ENCODE measurements at places on chromosomes 3 and 15.
A peak's percentile ranks its signal among the peaks of the same experiment; 100 is the strongest.

DNA sequence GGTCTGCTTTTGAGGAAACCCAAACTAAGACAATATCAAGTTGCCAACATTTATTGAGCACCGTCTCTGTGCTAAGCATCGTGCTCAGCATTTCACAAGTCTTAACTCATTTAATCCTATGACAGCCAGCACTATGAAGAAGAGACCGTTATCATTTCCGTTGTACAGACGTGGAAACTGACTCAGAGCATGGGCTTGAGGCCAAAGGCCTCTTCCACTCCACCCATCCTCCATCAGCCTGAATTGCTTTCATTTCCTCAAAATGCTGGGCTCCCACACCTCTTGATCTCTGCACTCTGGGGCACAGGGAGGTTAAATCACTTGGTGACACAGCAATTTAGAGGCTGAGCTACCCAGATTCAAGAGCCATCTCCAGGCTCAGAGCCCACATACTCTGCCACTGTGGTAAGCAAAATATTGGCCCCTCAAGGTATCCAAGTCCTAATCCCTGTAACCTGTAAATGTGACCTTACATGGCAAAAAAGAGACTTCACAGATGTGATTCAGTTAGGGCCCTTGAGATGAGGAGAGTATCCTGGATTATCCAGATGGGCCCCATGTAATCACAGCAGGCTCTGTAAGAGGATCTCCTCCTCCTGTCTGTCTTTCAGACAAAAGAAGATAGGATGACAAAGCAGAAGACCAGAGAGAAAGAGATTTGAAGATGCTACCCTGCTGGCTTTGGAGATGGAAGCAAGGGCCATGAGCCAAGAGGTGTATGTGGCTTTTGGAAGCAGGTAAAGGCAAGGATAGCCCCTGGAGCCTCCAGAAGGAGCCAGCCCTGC is 24.3 kb upstream of the FLNB start:
- peak; percentile 24 for DNase-seq

DNA sequence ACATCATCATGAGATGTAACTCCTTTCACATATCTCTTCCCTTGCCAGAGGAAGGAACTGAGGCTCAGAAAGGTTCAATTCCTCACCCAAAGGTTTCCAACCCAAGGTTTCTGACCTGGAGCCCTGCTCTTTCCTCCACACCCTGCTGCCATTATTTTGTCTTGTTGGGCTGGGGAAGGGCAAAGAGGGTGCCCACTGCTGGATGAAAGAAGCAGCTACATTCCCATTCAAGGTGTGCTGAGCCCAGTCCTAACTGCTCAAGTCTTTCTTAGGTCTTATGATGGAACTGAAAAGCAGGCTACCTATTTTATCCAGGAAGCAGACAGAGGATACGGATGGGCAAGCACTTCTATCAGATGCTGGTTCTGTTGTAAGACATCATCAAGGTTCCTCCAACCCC is 258.0 kb upstream of the CTDSPL start:
- DNase-seq = no peak

- no peak for DNase-seq
Measured at GRCh38 chr3:51581524-51581923, 43.0 kb downstream of the RAD54L2 start.

DNA sequence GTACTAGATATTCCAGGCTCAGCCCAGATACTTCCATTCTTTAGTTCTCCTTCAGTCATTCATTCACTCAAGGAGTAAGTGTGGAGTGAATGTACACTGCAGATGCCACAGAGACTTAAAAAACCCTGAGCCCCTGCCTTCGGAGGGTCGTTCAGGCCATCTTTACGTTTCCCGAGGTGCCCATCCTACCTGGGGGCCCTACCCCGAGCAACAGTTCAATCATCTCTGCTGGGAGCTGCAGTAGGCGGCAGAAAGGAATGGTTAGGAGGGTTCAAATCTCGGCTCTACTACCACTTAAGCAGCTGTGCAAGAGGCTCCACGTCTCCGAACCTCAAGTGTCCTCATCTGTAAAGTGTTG is 613 bp downstream of the SEC13 start:
- DNase-seq = no peak

DNA sequence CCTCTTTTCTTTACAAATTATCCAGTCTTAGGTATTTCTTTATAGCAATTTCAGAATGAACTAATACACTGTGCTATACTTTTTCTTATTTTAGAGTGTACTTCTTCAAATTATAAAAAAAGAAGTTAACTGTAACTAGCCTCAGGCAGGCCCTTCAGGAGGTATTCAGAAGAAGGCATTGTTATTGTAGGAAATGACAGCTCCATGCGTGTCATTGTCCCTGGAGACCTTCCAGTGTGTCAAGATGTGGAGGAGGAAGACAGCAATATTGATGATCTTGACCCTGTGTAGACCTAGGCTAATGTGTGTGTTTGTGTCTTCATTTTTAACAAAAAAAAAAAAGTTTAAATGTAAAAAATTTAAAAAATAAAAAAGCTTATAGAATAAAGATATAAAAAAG is 55.5 kb downstream of the IL12A start:
- DNase-seq = no peak

GRCh38 chr3:190099099-190099498 is 21.6 kb downstream of the P3H2 start:
- no peak for DNase-seq

DNA sequence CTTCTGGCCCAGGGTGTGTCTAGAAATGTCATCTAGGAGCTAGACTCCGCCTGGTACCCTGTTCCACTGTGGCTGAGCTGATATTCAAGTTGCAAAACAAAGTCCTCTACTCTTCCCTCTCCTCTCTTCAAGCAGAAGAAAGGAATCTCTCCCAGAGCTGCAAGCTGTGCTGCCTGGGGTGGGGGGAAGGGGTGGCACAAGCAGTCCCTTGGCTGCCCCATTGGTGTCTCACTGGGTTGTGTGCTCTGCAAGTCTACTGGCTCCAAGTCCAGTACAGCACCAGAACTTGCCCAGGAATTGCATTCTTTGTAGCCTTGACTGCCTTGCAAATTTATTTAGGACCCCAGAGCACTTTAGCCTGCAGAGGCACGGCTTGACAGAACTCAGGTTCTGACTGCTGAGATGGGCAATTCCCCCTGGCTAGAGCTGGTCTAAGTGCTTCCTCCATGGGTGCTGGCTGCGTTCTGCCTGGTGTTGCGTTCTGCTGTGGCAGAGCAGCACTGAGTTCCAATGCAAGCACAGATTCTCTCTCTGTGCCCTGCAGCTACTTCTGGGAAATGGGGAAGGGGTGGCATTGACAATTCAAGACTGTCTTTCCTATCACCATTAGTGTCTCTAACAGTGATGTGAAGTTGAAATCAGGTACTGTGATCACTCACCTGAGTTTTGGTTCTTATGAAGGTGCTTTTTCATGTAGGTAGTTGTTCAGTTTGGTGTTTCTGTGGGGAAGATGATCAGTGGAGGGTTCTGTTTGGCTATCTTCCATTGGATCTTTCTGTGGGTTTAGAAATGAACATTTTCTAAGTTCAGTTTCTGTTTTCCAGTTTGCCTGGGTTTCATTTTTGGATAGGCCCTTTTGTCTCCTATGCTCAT is 39.5 kb downstream of the OXSR1 start:
- no peak for DNase-seq

DNA sequence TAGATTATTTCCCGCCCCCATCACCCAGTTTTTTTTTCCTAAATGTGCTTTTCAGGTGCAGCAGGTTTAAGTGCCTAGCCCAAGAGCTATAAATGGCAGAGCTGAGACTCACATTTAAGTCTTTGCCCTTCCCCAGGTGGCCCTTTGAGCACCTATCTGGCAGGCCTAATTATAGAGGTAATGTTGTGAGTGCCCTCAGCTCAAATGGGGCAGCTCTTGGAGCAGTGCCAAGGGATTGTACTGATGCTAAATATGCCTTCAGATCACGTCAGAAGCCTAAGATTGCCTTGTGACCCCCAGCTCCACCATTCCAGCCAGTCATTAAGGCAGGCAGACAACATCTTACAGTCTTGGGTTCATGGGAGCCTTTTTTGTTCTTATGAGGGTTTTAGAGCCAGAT is 159.5 kb downstream of the RPLP1 start:
- DNase-seq = no peak

- no peak for DNase-seq
Measured at GRCh38 chr3:121800906-121801305, 34.0 kb downstream of the IQCB1 start.

GRCh38 chr3:41026394-41027177 is 172.7 kb upstream of the CTNNB1 start:
- DNase-seq = peak; percentile 31

DNA sequence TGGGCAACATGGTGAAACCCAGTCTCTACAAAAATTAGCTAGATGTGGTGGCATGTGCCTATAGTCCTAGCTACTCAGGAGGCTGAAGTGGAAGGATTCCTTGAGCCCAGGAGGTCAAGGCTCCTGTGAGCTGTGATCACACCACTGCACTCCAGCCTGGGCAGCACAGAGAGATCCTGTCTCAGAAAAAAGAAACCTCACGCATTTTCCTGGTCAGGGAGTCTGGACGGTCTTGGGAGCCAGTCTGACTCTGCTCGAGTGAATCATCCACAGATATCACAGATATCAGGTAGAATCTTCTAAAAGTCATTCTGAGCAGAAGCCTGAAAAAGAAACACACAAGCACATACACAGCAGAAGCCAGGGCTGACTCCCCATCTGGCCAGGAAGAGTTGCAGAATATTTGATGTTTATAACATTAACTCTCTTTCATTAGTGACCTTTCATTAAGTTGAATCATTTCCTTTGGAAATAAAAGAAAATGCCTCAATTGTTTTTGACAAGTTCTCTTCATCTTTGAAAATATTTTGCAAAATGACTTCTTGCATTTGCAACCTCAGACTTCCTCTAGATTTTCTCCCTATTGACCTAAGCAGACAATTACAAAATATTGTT is 56.5 kb upstream of the ABHD17C start:
- DNase-seq = no peak

- DNase-seq = no peak
Measured at GRCh38 chr3:194872669-194872977, 186.9 kb downstream of the FAM43A start.

DNA sequence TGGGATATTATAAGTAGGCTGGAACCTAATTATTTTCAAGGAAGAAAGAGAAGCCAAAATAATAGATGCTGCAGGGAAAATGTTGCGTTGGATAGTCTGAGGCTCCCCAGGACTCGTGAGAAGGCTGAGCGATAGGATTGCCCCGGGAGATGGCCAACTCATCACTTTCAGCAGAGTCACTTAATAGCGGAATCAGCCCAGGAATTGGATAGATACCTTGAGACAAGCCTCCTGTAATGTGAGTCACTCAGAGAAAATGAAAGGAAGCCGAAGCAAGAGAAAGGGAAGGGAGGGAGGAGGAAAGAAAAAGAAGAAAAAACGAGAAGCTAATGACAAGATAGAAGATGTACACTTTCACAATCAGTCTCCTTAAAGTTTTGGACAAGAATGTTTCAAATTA is 94.3 kb downstream of the SQOR start:
- no peak for DNase-seq

DNA sequence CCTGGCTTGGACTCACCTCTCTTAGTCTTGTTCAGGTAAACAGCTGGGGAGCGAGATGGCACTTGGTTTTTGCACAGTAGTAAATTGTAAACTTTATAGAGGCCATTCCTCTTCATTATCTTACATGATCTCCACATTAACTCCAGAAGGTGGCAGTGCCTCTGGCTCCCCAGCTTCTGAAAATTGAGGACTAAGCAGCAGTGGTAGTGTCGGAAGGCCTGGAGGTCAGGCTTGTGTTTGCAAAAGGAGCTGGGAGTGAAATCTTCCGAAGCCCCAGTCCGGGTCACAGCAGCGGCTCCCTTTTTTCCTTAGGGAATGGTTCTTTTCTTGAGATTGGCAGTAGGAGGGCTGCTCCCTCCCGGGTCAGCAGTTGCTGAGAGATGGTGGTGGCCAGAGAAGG is 85.7 kb downstream of the FNDC3B start:
- no peak for DNase-seq

GRCh38 chr15:74373056-74373650 is 5.7 kb upstream of the CYP11A1 start:
- DNase-seq = no peak

DNA sequence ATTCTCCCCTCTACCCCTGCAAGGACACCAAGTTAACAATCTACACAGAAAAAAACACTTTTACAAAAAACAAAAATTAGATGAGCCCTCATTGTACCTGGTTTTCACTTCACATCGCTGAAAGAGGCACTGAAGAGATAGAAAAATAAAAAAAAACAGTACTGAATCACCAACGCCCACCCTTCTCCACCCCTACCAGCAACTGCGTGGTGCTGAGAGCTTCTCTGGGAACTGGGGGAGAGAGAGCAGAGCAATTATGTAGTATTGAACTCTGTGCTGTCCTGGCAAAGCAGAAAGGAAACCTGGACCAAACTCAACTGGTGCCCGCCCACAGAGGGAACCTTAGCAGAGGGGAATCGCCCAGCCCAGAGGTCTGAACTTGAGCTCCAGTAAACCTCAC is 44.6 kb downstream of the WDR49 start:
- no peak for DNase-seq

DNA sequence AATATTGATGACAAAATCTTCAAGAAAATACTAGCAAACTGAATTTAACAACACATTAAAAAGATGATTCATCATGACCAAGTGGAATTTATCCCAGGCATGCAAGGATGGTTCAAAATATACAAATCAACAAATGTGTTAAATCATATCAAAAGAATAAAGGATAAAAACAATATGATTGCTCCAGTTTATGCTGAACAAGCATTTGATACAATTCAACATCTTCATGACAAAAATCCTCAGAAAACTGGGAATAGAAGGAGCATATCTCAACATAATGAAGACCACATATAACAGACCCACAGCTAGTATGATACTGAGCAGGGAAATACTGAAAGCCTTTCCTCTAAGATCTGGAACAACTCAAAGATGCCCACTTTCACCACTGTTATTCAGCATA is 352.3 kb downstream of the PYDC2 start:
- no peak for DNase-seq

DNA sequence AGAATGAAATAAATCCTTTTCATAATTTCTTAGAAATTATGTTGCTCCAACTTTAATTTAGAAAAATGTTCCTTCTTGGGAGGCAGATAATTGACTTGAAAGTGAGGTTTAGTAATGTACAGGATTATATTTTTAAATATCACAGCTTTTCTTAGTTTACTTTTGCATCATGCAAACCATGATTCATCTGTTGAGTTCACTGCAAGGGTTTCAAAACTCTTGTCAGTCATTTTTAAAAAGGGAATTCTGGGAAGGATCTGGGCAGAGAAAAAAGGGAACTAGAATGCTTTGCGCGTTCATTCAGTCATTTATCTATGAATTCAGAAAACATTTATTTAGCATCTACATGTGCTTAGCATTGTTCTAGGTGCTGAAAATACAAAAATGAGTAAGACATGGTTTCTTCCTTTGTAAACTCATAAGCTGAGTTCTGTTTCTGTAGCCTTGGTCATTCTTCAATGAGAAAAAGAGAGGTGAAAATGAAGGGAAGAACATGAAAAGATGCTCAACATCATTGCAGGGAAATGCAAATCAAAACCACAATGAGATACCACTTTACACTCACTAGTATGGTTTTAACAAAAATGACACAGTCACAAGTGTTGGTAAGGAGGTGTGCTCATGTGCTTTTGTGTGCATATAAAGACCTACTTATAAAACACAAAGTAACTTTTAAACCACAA is 209.1 kb downstream of the NR1D2 start:
- DNase-seq = no peak

Measured in body of pancreas (tissue), 4 donors.